NCI-H345 (cell line): ENCODE measurements at places on chromosomes 12 and 14.
A peak's percentile ranks its signal among the peaks of the same experiment; 100 is the strongest.

DNA sequence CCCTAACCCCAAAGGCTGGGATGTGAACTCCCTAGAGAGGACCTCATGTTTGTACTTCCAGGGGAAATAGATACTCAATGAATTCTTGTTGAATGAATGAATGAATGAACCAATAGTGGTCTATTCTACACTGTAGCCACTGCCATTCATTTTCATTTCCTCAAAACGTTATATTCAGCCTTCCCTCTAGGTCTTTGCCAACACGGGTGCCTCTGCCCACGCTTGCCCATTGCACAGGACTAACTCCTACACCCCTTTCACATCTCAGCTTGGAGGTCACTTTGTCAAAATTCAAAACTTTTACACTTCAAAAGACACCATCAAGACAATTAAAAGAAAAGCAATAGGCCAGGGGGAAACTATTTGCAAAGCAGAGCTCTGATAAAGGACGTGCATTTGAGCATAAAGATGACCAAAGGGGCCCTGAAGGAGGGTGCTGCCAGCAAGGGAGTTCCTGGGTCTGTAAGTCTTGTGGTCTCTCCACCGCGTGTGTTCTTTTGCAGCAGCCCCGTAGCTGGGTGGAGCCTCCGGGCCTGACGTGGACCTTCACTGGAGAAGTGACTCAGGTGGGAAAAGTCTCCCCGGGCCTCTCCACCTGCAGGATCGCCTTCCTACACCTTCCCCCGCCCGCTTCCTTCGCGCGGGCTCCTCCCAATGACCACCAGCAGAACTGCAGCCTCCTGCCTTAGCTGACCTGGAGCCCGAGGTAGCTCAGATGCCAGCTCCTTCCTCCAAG is 31.5 kb downstream of the TMEM63C start:
- peak; percentile 80 for DNase-seq

DNA sequence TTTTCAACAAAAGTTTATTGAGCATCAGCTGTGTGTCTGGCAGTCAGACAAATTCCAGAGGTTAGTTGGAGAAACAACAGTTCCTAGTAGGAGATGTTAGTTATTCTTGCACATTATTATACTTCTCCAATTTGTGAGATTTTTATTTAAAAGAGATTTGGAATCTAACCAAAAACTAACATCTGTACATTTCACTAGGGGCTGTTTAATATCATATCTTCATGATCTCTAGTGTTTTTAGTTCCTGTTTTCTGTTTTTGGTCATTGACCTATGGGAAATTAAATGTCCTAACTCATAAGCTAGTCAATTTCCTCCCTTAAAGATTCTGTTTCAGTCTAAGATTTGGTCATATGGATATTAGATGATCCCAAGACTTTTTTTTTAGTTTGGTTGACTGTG is 34.1 kb upstream of the KLHDC2 start:
- DNase-seq, result no peak

DNA sequence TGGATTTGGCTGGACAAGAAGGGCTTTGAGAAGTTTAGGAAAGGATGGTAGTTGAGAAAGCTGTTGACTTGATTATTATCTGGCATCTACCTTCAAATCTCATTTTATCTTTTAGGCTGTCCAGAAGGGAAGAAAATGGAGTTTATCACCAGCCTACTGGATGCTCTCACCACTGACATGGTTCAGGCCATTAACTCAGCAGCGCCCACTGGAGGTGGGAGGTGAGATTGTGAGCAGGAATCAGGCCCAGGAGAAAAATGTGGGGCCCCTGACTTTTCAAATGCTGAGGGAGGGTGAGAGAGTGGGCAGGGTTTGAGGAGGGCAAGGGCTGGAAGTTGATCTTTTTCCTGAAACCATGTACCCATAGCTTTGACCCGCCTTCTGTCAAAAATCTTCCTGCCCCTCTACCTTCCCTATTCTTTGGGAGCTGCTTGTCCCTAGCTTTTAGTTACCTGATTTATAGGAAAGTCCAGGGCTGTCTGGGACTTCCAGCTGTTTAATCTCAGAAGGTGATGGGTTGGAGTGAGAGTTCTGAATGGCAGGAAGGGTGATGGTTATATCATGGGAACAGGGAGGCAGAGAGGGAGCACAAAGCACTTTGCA is 134.2 kb downstream of the SMOC1 start:
- DNase-seq, result no peak

DNA sequence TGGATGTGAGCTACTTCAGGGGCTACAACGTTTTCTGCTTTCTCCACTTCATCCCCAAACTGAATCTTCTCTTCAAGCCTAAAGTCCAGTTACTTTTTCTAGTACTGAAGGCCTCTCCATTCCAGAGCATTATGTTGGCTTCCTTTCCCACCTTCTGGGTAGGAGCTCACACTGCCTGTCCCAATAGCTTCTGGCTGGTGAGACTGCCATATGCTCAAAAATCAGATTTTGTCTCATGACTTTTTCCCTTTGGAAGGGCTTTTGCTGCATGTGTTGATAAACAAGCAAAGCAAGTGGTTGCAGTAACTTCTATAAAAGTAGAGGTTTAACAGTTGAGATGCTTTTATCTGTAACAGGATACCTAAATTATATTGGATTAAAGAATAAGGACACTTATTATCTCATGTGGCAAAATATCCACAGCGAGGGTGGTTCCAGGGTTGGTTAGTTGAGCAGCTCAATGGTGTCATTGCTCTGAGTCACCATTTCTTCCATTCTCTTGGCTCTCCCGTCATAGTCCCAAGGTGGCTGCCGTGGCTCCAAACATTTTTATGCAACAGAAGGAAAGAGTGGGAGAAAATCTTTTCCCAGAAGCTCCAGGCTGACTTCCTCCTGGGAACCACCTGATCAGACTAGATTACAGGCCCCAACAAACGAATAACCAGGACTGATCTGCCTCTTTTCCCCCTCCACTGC is 15.1 kb upstream of the PPFIBP1 start:
- DNase-seq, result no peak

GRCh38 chr12:45329238-45329637 is 113.3 kb downstream of the ANO6 start:
- DNase-seq, result no peak

DNA sequence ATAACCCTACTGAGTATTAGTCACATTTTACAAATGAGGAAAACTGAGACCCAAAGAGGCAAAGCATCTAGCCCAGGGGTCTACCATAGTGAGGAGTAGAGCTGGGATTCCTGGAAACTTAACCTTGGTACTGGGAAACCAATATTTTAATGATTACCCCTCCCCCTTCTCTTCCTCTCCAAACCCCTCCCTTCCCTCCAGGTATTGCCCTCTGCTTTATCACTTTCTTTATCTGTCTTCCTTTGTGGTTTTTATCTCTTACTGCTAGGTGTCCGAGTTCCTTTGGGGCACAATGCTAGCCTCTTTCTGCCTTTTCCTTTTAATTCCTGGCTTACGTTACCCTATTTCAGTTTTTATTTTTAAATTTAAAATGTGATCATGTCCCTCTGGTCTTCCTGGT is 2.8 kb downstream of the GABARAPL1 start:
- DNase-seq, result no peak

DNA sequence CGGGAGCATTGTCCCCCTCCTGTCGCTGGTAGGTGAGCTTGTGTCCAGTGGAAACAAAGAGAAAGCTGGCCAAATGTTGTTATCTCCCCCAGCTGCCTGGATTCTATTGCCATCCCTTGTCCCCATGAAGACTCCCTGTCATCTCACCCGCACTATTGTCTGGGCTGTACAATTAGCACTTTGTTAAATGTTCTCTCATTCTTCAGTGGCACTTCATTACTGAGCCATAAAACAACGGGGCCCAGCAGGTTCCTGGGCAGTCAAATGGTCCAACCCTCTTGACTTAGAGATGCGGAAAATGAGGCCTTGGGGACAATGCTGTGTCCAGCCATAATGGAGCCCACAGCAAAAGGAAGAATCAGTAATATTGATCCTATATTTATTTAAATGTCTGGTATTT is 13.2 kb upstream of the COL2A1 start:
- DNase-seq, result no peak

DNA sequence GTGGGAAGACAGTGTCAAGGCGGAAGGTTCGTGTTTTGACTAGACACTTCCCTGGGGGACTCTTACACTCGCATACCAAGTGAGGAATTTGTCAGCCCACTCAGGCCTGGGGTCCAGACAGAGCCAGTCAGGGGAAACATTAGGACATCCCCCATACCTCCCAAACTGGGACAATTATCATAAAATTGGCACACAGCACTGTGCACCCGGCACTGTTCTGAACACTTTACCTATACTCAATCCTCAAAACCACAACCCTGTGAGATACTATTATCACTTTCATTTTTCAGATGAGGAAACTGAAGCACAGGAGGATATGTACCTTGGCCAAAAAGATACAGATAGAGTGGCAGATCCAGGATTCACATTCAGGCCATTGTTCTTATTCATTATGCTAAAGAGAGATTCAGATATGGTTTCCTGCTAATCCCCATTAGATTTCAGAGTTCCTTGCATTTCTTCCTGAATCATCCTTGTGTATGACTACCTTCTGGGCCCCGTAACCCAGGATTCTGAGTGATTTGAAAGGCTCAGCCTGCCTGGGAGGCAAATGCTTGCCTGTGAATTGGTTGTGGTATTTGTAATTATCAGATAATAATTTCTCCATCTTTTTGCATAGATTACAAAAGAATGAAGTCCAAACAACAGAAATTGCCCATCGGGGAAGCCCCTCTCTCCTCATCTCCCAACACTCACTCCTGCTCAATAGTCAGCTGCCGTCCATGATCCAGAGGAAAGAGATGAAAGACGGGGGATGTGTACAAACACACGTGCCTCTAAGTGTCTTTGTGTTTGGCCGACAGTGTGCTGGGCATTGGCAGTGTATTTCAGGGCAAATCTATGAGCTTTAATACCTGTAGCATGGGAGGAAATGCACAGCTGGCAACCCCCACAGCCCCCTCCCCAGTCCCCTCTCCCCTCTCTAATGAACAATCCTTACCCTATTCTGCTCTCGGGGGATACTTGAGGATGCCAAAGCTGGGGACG is 4.6 kb downstream of the TAC3 start:
- DNase-seq, result no peak

DNA sequence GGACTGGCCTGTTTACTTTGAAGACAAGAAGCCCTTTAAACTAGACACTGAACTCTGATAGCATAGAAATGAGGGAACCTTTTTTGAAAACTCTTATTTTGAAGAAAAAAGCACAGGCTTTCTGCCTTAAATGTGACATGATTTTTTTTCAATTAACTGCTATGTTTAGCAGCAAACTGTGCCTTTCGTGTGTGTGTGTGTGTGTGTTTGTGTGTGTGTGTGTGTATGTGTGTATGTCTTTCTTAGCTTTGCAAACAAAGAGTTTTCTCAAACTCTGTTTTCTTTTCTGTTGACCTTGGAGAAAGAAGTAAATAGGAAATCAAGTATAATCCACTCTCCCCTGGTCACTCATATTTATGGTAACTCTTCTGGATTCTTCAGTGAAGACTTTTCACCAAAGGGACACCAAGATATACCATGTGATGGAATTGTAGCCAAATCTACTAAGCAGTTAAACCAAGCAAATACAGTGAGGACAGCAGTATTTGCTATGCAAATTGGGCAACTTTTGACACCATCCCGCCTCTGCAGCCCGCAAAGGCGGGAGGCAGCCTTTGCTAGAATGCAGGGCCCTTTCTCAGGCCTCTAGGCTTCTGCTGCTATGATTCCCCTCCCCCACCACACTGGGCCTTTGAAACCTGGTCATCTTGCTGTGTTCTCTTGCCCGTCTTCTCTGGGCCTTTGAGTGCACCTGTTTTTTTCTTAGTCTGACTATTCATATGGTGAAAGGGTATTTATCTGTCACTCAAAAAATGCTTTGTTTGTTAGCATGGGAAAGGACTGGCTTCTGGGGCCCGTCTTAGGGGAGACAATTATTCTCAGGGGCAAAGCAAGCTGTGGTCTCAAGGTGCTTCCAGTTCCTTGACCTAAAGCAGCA is 107.9 kb downstream of the MYRFL start:
- DNase-seq, result no peak

- no peak for DNase-seq
Measured at GRCh38 chr14:105485739-105486162, 935 bp upstream of the CRIP1 start.

GRCh38 chr12:47547077-47547476 is 158.8 kb downstream of the RPAP3 start:
- DNase-seq, result no peak

GRCh38 chr12:51056242-51056641 is 8.1 kb downstream of the LETMD1 start:
- no peak for DNase-seq

DNA sequence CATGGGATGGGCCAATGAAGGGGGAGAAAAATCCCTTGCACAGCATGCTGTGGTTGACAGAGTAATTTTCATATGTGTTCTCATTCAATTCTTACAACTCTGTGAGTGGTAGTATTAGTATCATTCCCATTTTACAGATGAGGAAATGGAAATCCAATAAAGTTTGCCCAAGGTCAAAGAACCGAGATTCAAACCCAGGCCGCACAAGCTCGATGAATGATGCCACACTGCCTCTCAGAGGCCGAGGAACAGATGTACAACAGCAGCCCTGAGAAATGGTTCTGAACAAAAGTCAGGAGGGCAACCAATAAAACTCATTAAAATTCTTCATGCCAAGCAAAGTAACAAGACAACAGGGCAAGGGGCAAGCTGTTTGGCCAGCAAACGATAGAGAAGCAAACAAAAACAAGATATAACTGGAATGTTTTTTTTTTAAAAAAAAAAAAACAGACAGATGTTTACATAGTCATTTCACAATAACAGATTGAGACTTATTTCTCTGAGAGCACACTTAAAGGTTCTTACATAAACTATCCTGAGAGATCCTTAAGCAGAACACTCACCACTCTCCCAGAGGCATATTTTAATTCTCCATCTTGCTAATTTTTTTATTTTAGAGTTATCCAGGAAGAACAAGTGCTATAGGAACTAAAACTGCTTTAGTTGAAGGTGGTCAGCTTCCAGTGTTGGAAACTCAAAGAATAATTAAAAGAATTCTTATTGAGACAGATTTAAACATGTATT is 85.8 kb downstream of the EXOC5 start:
- peak; percentile 47 for DNase-seq

GRCh38 chr14:50733494-50733893 is 65.4 kb upstream of the SAV1 start:
- DNase-seq, result no peak

GRCh38 chr12:112978163-112979040 is at the start of gene OAS2:
OAS2 (plus strand) TSS chr12:112978519; CDS start chr12:112978609, 90 bp downstream.
- DNase-seq, result no peak

DNA sequence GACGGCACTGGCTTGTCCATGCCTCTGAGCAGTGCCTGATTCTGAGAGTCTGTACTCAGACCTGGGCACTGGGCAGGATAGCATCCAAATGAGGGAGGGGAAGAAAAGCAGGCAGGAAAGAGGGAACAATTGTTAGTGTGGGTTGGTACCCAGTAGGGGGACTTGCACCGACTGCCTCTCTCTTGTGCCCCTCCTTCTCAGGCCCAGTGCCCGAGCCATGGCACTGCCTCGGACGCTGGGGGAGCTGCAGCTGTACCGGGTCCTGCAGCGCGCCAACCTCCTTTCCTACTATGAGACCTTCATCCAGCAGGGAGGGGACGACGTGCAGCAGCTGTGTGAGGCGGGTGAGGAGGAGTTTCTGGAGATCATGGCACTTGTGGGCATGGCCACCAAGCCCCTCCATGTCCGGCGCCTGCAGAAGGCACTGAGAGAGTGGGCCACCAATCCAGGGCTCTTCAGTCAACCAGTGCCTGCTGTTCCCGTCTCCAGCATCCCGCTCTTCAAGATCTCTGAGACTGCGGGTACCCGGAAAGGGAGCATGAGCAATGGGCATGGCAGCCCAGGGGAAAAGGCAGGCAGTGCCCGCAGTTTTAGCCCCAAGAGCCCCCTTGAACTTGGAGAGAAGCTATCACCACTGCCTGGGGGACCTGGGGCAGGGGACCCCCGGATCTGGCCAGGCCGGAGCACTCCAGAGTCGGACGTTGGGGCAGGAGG is 2.2 kb downstream of the NAB2 start:
- no peak for DNase-seq
